HFF-Myc (cell line): ENCODE measurements at places on chromosomes 3 and 15.

DNA sequence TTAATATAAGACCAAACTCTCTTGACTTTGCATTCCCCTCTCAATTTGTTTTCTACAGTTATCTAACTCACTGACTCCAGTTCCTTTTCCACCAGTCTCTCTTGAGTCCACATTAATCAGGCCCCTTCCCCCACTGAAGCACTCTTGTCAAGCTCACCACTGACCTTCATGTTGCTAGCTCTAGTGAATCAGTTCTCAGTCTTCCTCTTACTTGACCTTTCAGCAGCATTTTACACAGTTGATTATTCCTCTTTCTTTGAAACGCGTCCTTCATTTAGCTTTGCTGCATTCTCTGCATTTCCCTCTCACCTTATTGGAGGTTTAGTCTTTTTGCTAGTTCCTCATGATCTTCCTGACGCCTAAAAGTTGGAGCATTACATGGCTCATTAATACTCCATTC, 8.3 kb downstream of the PPP2R3A start:
- DNase-seq: no peak

GRCh38 chr3:5613599-5613998, 426.1 kb downstream of the EDEM1 start:
- no peak for DNase-seq

DNA sequence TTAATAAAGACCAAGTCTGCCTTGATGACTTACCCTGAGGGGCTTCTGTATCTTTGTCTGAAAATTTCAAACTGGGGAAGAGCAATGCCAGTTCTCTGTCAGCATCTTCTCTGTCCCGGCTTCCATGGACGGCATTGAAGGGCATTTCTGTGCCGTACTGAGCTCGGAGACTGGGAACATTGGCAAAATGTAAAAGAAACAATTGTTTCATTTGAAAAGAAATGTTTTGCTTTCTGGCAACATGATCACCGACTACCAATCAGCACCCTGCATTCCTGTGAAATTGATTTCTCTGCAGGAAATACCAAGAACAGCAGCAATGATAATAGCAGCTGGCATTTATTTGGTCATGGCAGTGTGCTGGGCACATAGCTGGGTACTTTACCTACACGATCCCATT, 26.2 kb downstream of the NME9 start:
- no peak for DNase-seq

- no peak for DNase-seq
These were observed 261.3 kb downstream of the RPLP1 start for GRCh38 chr15:69713726-69714559.

DNA sequence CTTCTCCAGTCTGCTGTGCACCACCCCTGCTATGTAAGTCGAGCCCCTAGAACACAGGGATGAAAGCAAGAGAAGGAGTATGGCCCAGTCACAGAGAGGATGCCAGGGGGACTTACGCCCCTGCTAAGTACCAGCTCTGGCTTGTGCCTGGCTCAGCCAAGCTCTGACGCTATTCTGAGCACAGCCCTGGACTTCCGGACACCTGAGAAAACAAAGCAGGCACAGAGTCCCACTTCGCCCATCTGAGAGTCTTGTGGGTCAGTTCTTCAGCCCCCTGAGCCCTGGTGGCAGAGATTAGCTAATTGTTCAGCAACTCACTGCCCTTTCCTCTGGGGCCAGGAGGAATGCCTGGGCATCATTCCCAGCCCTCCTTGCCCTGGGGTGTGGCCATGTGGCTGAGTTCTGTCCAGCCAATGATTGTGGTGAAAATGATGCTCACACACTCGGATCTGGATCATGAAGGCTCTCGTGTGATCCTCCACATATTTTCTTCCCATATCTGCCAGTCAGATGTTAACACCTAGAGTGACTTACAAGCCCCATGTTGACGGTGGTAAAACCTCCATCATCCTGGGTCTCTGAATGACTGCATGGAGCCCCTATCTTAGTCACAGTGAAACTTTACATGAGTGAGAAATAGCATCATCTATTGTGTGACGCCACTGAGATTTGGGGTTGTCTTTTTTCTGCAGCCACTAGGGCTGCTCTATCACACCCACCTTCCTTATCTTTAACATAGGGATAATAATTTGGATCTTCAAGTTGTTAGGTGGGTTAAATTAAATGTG, 105.7 kb downstream of the TPRA1 start:
- peak; percentile 2 for DNase-seq

DNA sequence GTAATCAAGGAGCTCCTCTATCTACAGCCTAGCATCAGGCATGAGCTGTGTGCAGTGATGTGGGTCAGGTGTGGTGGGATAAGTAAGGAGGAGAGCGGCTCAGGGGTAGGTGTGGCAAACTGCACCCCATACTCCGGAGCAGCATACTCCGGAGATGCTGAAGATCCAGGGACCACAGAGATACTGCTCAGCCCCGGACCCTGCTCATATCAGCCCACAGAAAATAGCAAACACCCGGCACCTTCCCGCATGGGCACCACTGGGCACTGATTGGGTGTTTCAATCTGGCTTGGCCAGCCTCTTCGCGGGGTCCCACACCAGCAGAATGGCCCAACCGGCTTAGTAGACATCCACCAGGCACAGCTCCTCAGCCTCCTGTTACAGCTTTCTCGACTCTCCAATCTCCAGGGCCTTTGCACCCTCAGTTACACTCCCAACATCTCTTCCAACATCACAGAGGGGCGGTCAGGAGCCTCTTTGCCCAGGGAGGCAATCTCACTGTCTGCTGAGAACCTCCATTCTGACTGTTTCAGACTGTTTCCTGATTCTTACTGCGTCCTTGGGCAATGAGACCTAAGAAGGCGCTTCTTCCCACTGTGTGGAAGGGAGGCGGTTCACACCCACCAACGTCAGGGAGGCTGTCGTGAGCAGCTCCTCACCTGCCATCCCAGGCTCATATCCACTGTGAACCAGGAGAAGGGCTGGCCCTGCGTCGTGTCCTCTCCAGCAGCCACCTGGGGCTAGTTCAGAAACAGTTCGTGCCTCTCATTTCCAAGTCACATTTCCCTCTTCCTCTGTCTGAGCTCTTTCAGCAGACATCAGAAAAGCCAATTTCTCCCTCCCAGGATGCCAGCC, 59.8 kb downstream of the CAPN7 start:
- no peak for DNase-seq

GRCh38 chr15:33912326-33912725, 56.0 kb upstream of the CHRM5 start:
- no peak for DNase-seq

GRCh38 chr3:131491775-131492174, 11.0 kb downstream of the MRPL3 start:
- no peak for DNase-seq

DNA sequence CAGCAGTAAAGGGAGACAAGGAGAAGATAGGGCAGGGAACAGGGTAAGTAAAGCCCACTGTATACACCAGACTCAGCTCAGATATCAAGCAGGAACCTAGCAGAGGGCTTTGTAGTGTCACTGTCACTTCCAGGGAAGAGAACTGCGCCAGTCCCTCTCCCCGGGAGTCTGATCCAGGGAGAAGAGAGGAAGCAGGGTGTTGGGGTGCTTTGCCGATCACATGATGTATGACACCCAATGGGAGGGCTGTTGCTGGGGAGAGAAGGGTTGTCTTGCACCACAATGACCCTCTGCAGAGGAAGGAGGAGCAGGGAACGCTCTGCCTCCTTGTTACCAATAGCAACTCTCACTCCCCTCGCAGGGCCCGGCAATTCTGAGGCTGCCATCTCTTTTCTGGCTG, 147.2 kb upstream of the SLC2A2 start:
- no peak for DNase-seq

DNA sequence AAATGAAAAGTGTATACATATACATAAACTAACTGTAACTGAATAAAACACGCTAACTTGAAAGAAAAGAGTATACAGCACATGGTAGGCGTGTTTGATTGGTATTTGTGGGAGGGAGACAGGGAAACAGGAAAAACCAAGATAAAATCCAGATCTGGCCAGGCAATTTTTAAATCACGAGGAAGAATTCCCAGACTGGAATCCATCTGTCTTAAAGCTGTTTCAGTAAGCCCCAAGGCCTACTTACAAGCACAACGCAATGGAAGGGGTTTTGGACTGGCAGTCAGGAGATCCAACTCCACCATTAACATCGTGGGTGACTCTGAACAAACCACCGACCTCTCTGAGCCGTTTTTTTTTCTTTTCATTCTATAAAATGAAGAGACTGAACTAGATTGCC, 195.8 kb downstream of the OSBPL10 start:
- no peak for DNase-seq

DNA sequence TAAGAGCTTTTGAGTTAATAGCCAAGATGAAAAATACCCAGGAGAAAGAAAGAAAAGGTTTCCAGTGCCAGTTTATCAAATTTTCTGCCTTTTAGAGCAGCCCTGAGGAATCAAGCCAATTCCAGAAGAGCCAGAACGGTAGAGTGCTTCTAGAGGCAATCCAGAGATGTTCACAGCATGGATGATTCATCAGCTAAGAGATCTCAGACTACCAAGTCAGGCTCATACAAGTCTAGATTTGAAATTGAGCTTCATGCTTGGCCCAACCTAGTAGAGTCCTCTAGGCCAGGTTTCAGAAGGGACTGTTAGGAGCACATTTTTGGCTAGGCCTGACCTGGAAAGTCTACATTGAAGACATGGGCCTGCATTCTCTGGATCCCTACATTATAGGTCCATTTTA, 15.5 kb downstream of the WDR48 start:
- no peak for DNase-seq

- no peak for DNase-seq
These were observed 963.2 kb downstream of the ROBO2 start for GRCh38 chr3:78003090-78003489.

DNA sequence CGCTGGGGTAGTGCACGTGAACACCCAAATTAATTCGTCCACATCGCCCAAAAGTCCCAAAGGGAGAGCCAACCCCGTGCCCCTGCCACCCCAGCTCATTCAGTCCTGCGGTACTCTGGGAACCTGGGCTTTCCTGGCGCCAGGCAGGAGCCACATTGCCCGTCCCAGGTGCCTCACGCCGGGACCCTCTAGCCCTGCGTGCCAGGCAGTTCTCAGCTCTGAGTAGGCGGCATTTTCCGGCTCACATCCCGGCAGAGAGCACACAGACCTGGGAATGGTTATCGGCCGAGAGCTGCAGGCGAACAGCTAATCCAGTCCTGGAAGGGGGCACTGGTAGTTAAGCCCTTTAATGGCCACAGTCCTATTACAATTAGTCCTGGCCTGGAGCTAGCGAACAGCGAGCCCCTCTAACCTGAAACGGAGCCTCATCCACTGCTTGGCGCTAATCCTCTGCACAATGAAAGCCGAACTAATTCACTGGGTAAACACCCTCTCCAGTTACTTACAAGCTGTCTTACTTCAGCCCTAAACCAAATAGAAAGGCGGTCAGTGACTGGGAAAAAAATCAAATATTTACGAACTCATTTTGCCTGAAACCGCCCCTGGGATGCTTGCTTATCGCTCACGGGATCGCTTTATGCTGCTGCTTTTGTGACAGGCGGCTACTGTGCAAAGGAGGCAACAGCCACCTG, 254.6 kb upstream of the SOX14 start:
- DNase-seq: no peak

DNA sequence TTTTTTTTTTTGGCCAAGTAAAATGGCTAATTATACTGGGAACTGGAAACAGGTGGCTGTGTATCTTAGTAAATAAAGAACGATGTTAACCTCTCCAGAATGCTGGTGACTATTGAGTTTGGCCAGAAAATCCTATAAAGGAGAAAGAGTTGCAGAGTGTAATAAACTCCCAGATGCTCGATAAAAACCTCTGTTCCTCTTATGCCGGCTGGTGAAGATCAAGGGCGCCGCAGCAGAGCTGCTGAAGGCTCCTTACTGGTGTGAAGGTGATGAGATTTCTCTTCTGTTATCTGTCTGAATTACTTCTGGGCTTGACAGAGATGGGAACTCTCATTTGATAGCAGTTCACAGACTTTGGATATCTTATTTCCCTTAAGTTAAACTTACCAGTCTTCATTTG, 104.6 kb downstream of the PTPRG start:
- DNase-seq: no peak

- no peak for DNase-seq
These were observed 35.6 kb upstream of the RAB11A start for GRCh38 chr15:65833501-65834205.

GRCh38 chr3:116153174-116153573, 292.1 kb downstream of the LSAMP start:
- DNase-seq: no peak

- DNase-seq: no peak
These were observed 14.5 kb upstream of the PLD1 start for GRCh38 chr3:171824824-171825221.

DNA sequence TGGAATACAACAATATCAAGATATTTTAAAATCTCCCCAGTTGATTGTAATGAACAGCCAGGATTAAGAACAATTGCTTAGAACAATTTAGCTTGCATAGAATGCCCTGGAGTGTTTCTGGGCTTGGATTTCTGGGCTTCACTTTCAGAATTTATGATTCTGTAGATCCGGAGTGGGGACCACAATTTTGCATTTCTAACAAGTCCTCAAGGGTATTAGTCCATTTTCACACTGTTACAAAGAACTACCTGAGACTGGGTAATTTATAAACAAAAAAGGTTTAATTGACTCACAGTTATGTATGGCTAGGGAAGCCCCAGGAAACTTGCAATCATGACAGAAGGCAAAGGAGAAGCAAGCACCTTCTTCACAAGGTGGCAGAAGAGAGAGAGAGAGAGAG, 54.3 kb upstream of the MYRIP start:
- no peak for DNase-seq

DNA sequence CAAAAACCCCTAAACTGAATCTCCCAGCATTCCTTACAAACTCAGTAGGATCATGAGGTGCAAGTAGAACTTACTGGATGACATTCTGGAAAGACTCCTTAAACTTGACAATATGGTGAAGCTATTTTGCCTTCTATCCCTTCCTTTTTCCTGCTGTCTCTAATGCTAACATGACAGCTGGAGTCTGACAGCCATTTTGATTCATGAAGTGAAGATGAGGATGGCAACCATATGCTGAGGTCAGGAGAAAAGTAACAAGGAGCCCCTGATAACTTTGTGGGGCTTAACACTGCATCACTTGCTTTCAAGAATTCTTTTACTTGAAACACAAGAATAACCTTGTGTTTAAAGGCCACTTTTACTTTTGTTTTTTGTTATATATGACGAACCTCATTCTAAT, 15.0 kb upstream of the NEK10 start:
- no peak for DNase-seq

GRCh38 chr3:73540969-73541740, 83.6 kb downstream of the PDZRN3 start:
- DNase-seq: no peak

DNA sequence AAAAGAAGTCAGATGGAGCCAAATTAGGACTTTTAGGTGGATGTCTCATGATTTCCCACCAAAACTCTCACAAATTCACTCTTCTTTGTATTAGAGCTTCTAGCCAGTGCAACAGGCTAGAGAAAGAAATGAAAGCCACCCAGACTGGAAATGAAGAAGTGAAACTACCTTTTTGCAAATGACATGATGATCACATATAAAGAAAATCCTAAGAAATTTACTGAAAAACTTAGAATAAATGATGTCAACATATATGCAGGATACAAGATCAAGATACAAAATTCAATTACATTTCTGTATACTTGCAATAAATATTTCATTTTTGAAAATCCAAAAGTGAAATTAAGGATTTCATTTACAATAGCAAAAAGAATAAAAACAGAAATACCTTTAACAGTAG, 110.8 kb downstream of the LRIG1 start:
- no peak for DNase-seq

GRCh38 chr15:98775498-98776230, 127.3 kb downstream of the IGF1R start:
- DNase-seq: no peak

GRCh38 chr3:134291319-134292254, 40.9 kb upstream of the RYK start:
- DNase-seq: no peak
